ENCODE measurements at places on chromosomes 6 and 20. TPM values are rescaled to one million over a fixed set of nuclear protein-coding genes. Genes with fewer than 3 reads are reported as not detected.

Gene FAM184A
- total RNA-seq, result not detected

Gene PHACTR3
- total RNA-seq, result 0.23 TPM

Gene CALHM4
- total RNA-seq, result not detected

Gene REPS1
- total RNA-seq, result 23.9 TPM

Gene HLA-DRB1
- total RNA-seq, result not detected

Gene C2
- total RNA-seq, result 0.31 TPM

Gene ZNF311
- total RNA-seq, result 0.18 TPM
